ENCODE measurements at places on chromosomes 2 and 18.

GRCh38 chr18:49531678-49532153, 30.1 kb upstream of the LIPG start:
- peak; percentile 31 for DNase-seq

- no peak for DNase-seq
These were observed 107.1 kb upstream of the TCF4 start for GRCh38 chr18:55695091-55695490.

- no peak for DNase-seq
These were observed 355.1 kb upstream of the MYT1L start for GRCh38 chr2:2686222-2686621.

DNA sequence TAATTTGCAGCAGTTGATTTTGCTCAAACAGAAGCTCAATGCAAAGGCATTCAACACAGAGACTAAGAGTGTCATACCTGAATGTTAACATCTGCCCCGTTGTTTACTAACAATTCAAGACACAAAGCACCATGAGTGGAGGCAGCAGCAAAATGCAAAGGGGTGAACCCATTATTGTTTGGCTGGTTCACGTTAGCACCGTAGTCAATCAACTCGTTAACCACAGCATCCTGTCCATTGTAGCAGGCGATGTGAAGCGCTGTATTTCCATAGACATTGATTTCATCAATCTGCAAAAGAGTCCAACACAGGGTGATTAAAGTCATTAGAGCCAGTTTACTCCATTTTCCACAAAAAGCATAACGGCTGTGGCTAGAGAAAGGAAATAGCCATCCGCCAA, 189.3 kb downstream of the ANKRD44 start:
- no peak for DNase-seq

- DNase-seq, result no peak
These were observed 96.8 kb downstream of the VAPA start for GRCh38 chr18:10010611-10011015.

Data from Calu3 (cell line).